ENCODE measurements at places on chromosomes 3 and 15.
A peak's percentile ranks its signal among the peaks of the same experiment; 100 is the strongest.

DNA sequence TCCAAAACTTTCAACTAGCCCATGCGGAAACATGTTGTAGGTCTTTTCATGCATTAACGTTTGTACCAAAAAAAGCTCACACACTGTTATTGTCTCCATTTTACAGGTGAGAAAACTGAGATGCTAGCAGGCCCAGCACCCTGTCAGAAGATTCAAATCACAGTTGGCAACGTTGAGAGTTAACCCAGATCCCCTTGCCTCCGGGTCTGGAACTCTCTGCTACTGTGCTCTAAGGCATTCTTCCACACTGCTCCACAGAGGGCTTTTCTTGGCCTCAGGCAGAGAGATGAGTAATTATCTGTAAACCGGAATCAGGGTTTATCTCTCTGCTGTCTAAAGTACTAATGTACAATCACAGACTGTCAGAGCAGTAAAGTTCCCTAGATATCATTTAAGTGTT, 186.0 kb upstream of the LPP start:
- no peak for DNase-seq

DNA sequence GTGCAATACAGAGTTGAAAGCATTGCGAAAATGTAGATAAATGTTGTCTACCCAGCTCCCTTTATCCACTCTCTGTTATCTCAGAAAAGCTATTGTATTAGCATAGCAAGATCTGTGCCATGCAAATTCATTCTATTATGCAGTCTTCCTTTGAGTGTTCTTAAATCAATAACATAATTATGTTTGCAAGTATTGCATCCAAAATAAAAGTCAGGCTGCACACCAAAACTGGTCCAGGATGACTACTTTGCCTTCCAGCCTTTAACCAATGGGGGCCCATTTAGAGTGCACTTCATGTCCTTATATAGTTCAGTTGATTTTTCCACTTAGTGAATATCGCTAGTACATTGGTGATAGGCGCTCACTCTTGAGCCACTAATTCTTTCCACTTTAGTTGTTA, 107.4 kb upstream of the MLF1 start:
- no peak for DNase-seq

DNA sequence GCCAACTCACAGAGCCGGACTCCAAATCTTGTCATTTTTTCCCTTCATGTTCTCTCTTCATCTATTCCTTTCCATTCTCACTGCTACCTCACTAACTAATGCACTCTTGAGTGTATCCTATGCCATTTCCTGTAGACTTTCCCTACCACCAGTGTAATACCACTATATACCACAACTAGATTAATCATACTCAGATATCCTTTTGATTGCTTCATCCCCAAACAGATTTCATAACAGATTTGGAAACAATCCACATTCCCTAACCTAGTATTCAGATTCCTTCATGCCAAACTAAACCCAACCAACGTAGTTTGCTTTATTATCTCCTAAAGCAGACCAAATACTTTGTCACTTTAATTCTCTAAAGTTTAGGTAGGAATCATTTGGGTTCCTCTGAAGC, 2.6 kb upstream of the PLOD2 start:
- DNase-seq, result no peak

DNA sequence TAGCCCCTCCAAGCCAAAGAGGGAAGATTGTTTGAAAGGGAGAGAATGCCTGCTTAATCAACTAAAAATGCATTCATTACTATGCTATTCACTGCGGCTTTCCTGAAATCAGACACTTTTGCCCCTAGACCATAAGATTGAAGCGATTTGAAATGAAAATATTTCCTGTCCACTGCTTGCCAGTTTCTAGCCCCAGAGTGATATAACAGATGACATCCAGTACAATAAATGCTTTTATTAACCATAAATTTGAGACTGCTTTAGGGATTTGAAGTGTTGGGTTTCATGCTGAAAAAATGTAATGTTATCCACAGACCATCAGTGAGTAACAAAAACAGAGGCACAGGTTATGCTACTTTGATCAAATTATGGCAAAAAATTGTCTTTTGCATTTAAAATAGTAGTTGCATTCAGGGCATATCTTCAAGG, 14.1 kb downstream of the IL17RD start:
- no peak for DNase-seq

- DNase-seq, result no peak
Measured at GRCh38 chr3:167814441-167814951, 79.0 kb downstream of the SERPINI1 start.

GRCh38 chr3:132399054-132399929, 18.0 kb upstream of the DNAJC13 start:
- peak; percentile 39 for DNase-seq

GRCh38 chr3:98800401-98800800, 37.3 kb downstream of the ST3GAL6 start:
- DNase-seq, result no peak

GRCh38 chr3:56612146-56612545, 55.2 kb downstream of the CCDC66 start:
- no peak for DNase-seq

DNA sequence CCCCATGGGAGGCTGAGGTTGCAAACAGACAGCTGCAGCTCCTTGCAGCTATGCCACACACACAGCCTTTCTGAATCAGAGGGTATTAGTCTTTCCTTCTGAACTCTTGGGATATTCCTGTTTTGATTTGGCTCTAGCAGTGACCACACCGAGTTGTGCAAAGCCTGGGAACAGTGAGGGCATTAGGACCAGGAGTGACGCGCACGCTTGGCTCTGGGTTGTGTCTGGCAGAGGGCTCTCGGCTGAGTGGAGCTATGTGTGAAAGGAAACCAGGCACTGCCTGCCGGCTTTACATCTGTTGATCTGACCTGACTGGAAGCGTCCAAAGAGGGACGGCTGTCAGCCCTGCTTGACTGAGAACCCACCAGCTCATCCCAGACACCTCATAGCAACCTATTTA, at the start of gene GALNT15:
Gene GALNT15, plus strand, starts transcription at position 292 of the 400 bp plus-strand sequence. CDS start 472 bp downstream, outside the sequence.
- peak; percentile 18 for DNase-seq

DNA sequence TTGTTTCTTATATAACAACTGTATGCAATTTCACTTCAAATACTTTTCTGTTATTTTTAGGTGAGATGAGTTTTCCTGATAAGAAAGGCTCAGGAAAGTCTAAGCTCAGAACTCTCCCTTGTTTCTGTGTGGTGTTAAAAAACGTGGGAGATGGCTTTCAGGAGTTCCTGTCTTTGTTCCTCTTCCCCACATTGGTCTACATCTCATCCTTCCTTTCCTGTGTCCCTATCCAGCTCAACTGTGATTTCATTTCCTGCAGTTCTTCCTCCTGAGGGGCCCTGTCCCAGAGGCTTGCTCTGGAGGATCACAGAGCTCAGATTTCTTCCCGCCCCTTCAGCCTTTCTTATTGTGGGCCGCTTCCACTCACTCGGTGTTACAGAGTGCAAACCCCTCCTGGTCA, 11.2 kb downstream of the SEC13 start:
- no peak for DNase-seq

GRCh38 chr3:38247366-38248035, 18.1 kb upstream of the SLC22A13 start:
- no peak for DNase-seq

- DNase-seq, result no peak
Measured at GRCh38 chr3:77648214-77648613, 608.3 kb downstream of the ROBO2 start.

DNA sequence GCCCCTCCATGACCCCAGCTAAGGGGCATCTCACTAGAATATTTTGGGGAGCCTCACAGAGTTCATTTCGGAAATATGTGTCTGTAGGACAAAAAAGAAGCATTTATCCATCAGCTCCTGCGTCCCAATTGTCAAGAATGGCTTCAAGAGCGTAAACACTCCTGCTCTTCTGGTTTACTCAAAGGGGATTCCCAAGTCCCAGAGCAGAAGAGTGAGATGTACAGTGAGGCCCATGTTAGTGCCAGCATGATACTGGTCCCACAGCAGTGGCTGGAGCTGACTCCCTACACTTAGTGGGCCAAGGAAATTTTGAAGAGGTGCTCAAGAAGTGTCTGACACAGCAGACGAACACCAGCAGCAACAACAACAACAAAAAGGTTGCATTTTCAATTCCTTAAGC, 34.9 kb upstream of the ARL8B start:
- DNase-seq, result no peak

DNA sequence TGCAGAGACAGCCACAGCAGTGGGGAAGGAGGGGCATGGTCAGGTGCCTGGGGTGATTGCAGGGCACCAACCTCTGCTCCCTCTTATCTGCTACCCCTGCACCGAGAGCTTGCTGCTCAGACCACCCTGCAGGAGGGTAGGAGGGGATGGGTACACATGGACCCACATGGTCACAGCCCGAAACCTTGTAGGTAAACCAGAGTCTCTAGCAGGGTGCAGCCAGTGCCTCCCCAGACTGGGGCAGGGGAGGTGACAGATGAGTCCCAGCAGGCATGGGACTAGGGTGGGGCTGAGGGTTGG, 49.2 kb downstream of the FAH start:
- DNase-seq, result no peak

- no peak for DNase-seq
Measured at GRCh38 chr3:45946875-45947274, 3.6 kb downstream of the CXCR6 start.

DNA sequence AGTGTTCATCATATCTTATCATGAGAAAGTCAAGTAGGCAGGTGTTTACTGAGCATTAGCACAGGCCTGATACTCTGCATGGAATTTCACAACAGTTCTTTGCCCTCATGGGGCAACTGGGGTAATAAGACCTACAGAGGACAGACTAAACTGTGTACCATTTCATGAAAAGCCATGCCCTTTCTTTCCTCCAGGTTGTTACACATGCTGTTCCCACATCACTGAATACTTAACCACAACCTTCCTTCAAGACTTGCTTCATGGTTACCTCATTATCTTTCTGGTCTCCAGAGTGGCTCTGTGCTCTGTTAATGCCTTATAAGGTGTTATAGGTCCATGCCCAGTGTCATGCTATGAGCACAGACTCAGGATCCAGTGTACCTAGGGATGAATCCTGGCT, 28.2 kb upstream of the RSL24D1 start:
- DNase-seq, result no peak

DNA sequence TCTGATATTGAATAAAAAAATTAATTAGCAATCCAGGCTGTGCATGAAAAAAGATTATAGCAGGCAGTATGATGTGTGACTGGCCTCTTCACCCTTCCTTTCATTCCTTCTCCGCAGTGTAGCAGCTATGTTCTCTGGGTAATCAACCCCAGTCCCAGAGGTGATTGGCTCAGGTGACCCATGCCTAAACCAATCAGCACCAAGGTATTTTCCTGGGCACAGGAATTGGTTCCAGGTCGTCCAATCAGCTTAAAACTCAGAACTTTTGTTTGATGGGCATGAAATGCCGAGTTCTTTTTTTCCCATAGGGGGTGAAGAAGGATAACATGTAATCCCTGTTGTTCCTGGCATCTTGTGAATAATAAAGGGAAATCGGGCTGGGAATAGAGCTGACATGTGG, 5.8 kb upstream of the BNC1 start:
- DNase-seq, result no peak

GRCh38 chr3:140234256-140234655, 299.3 kb downstream of the CLSTN2 start:
- no peak for DNase-seq

- peak; percentile 89 for DNase-seq
Measured at GRCh38 chr3:129314386-129315222, 35.9 kb downstream of the HMCES start.

DNA sequence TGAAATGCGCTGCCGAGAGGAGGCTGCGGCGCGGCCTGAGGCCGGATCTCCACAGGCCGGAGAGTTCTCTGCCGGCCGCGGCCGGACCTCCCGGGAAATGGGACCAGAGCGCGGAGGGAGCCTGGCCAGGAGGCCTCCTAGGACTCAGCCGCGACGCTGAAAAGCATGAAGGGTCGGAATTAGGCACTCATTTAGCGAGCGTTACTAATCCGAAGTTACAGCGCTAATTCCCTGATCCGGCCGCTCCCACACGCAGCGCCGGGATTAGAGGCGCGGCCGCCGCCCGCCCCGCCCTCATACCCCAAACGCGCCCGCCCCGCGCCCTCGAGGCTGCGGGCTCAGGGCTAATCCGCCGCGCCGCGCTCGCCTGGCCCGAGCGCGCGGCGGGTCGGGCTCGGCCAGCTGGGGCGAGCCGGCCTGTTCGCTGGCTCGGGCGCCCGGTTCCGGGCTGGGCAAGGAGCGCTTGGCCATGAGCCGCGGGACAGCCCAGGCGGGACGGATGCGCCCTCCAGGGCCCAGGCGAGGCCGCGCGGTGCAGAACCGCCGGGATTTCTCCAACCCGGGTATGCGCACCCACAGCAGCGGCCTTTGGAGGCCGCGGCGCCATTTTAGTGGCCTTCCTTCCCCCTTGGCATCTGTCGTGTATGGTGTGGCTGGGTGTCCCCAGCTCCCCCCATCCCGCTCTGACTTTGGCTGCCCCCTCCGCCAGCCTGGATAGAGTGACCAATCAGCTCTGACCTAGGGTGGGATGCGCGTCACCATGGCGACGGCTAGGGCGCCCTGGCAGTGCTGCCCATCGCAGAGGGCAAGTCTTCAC, 36.8 kb upstream of the POLG start:
- peak; percentile 42 for DNase-seq

DNA sequence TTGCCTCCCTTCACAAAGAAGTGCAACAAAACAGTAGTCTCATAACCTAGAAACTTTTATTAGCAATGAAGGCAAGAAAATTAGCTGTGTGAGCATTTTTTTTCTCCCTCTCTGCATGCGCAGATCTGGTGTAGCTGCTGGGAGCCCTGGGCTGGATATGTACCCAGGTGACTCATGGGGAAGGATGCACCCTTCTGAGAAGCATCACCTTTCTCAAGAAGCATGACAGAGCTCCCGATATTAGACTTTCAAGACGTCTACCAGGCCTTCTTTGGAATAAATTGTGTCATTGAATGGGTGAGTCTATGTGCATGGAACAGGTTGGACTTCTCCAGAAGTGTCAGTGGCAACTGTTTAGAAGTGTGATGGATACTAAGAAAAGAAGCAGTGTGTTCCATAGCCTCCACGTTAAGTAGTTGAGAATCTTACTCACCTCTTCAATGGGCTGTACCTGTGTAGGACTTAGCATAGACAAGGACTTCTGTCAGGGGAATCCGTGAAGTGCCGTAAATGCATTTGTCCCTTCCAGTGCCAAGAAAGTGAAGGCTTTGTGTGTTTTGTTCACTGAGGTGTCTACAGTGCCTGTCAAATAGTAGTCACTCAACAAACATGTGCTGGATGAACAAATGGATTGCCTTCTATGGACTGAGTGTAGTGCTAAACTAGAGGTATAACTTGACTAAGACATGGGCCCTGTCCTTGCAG, 47.7 kb upstream of the RASGRP1 start:
- DNase-seq, result no peak

- no peak for DNase-seq
Measured at GRCh38 chr15:84595660-84596059, 5.1 kb upstream of the ZSCAN2 start.

GRCh38 chr3:159634483-159634882, 354.2 kb upstream of the IL12A start:
- no peak for DNase-seq
